DND-41 (cell line): ENCODE measurements at places on chromosomes 5 and 9.

GRCh38 chr9:112331674-112331952, 1.8 kb downstream of the PTBP3 start:
- DNase-seq: no peak

GRCh38 chr5:148687427-148687826, 33.1 kb upstream of the HTR4 start:
- peak; percentile 4 for DNase-seq

DNA sequence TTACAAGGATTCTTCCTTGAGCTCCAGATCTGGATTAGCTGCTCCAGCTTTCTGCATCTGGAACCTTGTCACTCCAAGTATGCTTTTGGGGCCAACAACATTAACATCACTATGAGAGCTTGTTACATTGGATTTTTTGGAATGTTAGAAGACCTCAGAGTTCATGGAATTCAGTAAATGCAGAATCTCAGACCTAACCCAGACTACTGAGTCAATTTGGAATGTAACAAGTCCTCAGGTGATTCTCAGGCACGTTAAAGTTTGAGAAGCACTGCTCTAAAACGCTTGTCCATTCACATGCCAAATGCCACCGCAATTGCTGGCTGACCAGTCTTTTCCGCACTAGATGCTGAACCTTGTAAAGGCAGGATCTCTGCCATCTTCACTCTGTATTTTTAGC, 251.4 kb upstream of the TRIM32 start:
- no peak for DNase-seq

DNA sequence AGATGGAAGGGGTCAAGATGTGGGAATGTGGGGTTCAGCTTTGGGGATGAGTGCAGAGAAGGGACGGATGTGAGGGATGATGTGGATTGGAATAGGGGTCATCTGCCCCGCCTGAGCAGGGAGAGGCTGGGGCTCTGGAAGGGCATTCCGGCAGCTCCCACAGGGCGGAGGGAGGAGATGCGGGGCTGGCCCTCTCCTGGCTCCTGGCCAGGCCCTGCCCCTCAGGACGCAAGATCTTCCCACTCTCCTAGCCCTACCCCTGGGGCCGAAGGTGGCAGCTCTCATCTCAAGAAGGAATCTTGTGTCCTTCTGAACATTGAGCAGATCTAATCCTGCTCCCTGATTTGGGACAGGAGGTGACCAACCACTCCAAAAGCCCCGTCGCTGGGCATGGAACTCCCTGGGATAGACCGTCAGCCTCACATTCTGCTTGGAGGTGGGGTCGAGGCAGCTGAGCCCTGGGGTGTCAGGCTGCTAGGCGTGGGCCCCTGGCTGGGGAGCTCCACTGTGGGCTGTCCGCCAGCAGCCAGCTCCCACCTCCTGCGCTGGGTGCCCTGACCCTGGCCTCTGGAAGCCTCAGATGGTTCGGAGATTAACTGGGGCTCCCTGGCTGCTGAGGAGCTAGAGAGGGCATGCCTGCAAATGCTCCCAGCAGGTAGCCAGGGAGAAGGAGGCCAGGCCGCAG, 125.2 kb downstream of the ZNF354C start:
- no peak for DNase-seq

GRCh38 chr9:135908754-135909204, 1.4 kb upstream of the CAMSAP1 start:
- DNase-seq: no peak

DNA sequence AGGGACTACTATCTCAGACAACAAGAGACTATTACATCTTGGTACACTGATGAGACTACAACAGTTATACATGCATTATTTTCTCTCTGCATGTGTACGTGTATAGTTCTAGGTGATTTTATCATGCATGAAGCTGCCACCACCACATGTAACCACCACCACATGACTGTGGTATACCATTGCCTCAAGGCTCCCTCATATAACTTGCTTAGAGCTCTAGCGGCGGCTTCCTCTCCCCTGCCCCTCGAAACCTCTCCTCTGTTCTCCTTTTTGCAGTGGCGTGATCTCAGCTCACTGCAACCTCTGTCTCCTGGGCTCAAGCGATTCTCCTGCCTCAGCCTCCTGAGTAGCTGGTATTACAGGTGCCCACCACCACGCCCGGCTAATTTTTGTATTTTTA, 162.3 kb downstream of the AOPEP start:
- no peak for DNase-seq

DNA sequence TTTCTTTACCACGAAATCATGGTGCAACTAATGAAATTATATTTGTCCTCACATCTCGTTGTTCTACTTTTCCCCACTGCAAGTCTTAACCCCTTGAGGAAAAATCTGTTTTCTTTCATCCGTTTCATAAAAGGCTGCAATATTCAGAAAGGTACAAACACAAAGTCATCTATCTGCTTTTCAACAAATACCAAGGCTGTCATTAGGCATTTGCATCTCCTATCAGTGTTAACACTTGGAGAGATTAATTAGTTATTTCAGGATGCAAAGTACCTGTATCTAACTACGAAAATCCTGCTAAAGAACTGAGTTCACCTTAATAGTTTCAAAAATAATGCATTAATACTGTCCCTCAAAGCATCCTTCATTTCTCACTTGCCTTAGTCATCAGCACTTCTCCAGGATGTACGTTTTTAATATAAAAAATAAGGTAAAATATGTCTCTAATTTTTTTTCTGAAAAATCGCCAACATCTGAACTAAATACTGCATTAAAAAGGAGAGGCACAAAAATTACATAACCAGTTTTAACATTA, 1.8 kb downstream of the ARRDC3 start:
- no peak for DNase-seq

- no peak for DNase-seq
Measured at GRCh38 chr5:97000391-97000790, 64.5 kb downstream of the LNPEP start.

- no peak for DNase-seq
Measured at GRCh38 chr9:118734696-118735095, 634.5 kb downstream of the BRINP1 start.

GRCh38 chr5:113035096-113035495, 58.5 kb downstream of the DCP2 start:
- no peak for DNase-seq

- DNase-seq: peak; percentile 21
Measured at GRCh38 chr5:107671742-107672210, 1.0 kb upstream of the EFNA5 start.

DNA sequence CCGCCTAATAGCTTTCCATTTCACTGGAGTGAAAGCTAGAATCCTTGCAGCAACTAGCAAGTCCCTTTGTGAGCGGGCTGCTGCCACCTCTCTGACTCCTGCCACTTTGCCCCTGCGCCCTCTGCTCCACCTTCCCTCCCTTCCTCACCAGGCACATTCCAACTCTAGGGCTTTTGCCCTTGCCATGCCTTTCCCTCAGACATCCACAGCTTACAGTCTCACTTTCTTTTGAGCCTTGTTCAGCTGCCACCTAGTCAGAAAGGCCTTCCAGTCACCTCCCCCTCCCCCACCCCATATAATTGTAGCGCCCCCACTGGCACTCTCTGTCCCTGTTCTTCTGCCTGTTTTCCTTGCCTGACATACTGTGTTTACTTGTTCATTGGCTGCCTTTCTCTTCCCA, 31.0 kb downstream of the CYSTM1 start:
- no peak for DNase-seq

GRCh38 chr5:5239191-5239590, 99.1 kb downstream of the ADAMTS16 start:
- DNase-seq: peak; percentile 5

- no peak for DNase-seq
Measured at GRCh38 chr5:138440159-138441073, 1.6 kb downstream of the REEP2 start.

DNA sequence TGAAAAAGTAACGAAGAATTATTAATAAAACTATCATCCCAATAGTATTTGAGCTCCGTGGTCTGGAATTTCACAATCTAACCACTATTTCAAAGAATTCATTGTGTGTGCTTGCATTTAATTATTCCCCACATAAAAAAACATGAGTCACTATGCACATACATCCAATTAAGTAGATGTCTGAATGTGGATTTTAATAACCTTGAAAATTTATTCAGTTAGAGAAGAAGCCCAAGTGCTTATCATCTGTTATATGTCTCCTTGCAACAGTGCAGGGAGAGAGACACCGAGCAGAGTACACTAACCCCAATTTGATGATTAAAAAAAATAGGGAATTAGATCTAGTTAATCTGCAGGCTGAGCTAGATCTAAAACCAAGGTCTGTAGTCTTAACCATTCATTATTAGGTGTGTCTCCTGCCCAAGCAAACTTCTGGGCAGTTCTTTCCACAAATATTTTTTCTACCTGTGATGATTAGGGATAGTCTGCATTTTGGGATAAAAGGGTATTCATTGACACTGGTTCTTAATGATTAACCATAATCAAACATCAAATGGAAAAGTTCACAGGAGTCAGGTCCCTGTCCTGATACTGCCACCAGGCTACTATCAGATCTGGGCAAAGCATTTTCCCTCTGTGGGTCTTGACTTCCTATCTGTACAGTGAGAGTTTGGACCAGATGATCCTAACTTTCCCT, 164.2 kb downstream of the GRIA1 start:
- no peak for DNase-seq

DNA sequence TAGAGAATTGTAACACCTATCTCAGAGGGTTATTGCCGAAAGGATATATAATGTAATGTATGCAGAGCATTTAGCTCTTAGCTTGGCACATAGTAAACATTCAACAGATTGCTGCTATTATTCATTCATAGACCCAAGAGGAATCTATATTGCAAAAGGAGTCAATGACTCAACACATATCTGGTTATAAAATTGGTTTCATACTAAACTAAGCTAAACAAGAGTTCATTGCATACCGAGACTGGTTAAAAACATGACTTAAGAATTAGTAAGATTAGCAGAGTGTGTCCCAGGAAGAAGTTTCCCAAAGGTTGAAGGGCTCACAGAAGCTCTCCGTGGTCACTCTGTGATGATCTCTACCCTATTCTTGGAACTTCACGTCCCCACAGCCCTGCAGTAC, 339.6 kb upstream of the CCNH start:
- no peak for DNase-seq

DNA sequence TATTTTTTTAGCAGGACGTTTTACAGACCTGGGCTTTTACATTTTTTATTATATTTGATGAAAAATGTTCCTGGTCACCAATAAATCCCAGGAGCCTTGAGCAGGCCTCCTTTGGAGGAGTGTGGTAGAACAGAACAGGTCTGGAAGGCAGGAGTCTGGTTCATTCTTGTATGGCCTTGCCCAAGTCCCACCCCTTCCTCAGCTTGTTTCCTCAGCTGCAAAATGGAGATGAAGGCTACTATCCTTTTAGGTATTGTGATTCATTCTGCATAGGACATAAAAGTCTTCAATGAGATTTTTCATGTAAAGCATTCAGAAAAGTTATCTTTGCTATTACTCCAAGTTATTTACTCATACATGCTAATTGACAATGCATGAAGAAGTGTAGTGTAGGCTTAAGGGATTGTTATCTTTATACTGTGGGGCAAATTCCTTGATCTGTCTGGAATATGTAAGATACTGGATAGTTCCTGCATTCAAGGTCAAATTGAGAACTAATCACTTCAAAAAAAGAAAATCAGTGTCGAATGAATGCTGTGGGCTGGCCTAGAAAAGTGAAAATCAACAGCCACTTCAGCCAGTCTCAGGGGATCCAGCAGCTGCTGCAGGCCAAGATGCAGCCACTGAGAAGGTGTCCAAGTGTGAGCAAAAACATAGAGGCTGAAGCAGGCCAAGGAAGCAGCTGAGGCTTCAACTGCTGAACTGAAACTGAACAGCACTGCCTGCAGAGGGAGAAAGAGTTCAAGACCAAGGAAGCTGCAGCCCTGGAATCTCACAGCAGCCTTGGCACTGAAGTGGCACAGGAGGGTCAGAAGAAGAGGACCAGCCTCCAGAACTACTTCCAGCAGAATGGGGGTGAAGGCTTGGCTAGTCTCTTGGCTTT, 15.5 kb upstream of the SLC36A3 start:
- no peak for DNase-seq

DNA sequence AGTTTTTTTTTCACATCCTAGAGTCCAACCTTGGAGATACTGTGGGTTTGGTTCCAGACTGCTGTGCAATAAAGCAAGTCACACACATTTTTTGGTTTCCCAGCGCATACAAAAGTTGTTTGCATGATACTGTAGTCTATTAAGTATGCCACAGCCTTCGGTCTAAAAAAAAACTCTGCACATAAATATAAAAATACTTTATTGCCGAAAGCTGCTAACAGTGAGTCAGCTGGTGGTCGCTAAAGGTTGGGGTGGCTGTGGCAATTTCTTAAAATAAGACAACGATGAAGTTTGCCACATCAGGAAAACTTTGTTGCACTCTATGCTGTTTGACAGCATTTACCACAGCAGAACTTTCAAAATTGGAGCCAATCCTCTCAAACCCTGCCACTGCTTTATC, 37.4 kb downstream of the UBQLN1 start:
- DNase-seq: no peak

- no peak for DNase-seq
Measured at GRCh38 chr9:73615557-73615956, 463.9 kb downstream of the ANXA1 start.

GRCh38 chr5:95861864-95862561, 39.5 kb upstream of the GLRX start:
- DNase-seq: no peak

DNA sequence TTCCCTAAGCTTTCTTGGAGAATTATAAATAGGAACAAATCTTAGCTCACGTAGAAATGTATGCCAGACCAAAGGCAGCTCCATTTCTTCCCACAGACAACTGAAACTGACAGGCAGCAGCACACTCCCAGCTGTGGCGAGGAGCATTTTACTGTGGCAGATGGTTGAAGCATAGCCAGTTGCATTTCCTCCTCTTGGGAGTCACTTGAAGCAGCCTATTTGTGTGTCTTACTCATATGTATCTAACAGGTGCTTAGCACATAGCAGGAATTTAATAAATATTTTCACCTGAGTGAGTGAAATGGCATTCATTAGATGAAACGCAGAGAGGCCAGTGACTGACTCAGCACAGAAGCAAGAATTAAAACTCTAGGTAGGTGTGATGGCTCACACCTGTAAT, 12.3 kb upstream of the MTMR12 start:
- DNase-seq: no peak

- peak; percentile 49 for DNase-seq
Measured at GRCh38 chr9:35696520-35697215, 6.9 kb upstream of the TPM2 start.

DNA sequence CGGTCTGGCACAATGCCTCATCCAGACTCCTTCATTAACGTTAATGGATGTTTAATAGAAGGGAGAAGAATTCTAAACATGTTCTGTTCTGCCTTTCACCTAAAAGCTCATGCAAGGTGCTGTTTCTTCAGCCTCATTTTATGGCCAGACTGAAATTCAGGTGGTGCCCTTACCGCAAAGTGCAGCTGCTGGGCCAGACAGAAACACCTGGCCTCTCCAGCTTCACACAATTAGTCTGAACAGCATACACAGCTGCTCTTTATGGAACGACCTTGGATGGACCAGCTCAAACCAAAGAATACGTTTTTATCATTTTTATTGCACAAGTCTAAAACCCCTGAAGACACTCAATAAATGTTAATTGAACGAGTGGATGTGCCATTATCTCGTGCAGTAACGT, 4.6 kb downstream of the SNCAIP start:
- no peak for DNase-seq
